ENCODE measurements at places on chromosomes 1 and 21. TPM values are rescaled to one million over a fixed set of nuclear protein-coding genes. Genes with fewer than 3 reads are reported as not detected.
A peak's percentile ranks its signal among the peaks of the same experiment; 100 is the strongest.

DNA sequence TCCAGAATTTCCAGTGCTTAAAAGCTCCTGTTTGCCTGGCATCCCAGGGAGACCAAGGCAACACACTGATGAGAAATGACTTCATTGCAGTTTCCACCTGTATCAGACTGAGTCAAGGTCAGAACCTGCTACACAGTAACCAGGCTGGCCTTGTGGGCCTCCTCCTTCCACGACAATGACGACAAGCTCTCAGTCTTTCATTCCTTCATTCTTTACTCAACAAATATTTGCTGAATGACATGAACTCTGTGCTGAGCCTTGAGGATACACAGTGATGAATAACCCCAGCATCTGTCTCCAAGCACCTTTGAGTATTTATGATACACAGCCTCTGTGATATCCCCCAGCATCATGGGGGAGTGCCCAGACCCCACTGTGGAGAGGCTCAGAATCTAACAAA is 8.9 kb upstream of the LCE5A start:
- no peaks in the 10 kb centered on the region for H3K4me1 ChIP-seq
- H3K36me3 ChIP-seq: no peaks in the 10 kb centered on the region
- no peak overlapping the region for H3K4me3 ChIP-seq
- peak; percentile 25 for DNase-seq
- no peak overlapping the region for H3K27ac ChIP-seq

DNA sequence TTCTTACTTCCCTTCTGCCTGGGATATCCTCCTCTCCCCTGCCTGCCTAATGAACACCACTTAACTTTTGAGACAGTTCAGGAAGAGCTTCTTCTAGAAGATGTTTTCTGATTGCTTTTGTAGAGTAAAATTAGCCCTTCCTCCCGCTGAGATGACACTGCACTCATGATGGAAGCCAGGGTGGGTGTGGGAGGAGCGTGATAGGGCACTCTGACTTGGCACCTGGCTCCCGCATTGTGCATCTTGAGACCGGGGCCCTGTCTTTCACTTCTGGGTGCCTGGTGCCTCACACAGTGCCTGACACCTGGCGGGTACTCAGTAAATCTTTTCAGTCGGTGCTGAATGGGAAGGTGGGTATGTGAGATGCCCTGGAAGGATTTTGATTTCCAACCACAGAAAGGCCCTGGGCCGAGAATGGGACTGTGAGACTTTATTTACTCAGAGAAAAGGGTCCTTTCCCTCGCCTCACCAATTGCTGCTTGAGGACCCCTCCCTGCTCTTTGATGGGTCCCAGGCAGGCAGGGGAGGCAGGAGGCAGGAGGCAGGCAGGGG is 6.8 kb downstream of the THEM5 start:
- no peaks in the 10 kb centered on the region for H3K27me3 ChIP-seq
- no peak for DNase-seq
- peaks cover 8% of the 10 kb centered on the region for H3K4me1 ChIP-seq
- no peaks in the 10 kb centered on the region for H3K36me3 ChIP-seq

GRCh38 chr1:150162862-150163706 is 13.4 kb downstream of the PLEKHO1 start:
- peak overlapping the region; percentile 39 for H3K4me3 ChIP-seq
- no peaks in the 10 kb centered on the region for H3K27me3 ChIP-seq

The RXFP4 gene
- total RNA-seq: not detected

The ESRRG gene
- total RNA-seq: 44.3 TPM
